HuH-7.5 (cell line): ENCODE measurements at places on chromosomes 6 and 20.

- no peak for DNase-seq
Measured at GRCh38 chr20:39699166-39699725, 737.1 kb downstream of the DHX35 start.

- DNase-seq: no peak
Measured at GRCh38 chr6:127200114-127200513, 66.5 kb upstream of the RNF146 start.

- no peak for DNase-seq
Measured at GRCh38 chr6:40806256-40806864, 219.2 kb upstream of the LRFN2 start.

DNA sequence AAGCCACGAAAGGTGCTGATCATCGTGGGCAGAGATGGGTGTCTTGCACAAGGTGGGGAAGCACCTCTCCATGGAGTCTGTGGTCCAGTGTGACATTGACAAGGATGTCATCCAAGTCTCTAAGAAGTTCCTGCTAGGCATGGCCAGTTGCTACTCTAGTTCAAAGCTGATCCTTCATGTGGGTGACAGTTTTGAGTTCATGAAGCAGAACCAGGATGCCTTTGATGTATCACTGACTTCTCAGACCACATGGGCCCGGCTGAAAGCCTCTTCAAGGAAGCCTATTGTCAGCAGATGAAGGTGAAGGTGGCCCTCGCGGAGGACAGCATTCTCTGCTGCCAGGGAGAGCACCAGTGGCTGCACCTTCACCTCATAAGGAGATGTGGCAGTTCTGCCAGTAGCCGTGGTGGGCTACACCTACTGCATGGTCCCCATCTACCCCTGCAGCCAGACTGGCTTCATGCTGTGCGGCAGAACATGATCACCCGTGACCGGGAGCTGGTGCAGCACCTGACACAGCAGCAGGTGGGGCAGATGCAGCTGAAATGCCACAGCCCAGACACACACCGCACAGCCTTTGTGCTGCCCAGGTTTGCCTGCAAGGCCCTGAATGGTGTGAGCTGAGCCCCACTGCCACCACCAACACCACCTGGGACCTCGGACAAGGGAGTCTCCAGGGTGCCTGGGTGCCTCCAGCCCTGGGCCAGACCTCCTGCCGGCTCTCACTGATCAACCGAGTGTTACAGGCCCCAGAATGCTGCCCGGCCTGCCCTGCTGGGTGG is 75.0 kb upstream of the SULF2 start:
- no peak for DNase-seq

GRCh38 chr6:4902363-4902762 is 101.5 kb downstream of the RPP40 start:
- DNase-seq: no peak

DNA sequence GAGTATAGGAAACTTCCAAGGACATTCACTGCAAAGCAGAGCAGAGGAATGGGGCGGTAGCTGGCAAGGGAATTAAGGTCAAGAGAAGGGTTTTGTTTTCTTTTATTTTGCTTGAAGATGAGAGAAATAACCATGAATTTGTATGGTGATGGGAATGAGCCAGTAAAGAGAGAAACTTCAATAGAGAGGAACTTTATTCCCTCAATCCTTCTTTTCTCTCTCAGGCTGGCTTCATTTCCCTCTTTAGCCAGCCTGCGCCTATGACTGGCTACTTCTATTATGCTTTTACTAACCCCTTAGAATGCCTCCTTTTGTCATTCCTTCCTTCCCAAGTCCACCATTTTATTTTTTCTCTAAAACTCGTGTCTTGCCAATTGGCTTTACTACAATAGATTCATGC is 101.4 kb upstream of the CEP85L start:
- no peak for DNase-seq

- no peak for DNase-seq
Measured at GRCh38 chr20:37979021-37979985, 54.0 kb downstream of the TTI1 start.

DNA sequence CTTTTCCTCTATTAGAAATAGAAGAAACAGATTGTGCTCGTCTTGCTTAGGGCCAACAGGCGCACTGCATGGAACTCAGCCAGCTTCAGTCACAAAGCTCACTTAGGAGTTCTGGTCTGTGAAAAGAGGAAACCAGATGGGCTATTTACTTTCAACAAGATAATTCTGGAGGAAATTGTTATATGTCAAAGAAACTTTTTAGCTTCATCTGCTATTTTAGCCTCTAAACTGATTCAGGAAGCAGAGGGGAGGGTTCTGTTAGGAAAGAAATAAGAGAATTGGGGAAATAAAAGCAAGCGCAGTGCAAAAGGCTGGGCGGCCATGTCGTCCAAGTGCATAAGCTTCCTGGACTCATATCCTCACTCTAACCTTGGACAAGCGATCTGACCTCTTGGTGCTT is 21.3 kb downstream of the PRKN start:
- DNase-seq: no peak

DNA sequence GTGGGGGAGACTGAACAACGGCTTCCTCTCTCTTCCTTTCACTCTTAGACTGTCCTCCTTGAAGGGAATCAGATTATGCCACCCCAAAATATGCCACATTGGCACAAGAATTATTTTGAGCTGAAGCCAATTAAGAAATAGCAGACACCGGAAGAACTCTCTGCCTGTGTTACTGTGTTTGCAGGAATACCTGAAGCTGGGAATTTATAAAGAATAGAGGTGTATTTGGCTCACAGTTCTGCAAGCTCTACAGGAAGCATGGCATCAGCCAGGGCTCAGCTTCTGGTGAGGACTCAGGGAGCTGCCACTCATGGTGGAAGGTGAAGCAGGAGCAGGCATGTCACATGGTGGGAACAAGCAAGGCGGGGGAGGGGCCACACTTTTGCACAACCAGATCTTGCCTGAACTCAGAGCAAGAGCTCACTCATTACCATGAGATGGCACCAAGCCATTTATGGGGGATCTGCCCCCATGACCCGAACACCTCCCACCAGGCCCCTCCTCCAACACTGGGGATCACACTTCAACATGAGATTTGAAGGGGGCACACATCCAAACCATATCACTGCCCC is 46.0 kb downstream of the PCNA start:
- no peak for DNase-seq

DNA sequence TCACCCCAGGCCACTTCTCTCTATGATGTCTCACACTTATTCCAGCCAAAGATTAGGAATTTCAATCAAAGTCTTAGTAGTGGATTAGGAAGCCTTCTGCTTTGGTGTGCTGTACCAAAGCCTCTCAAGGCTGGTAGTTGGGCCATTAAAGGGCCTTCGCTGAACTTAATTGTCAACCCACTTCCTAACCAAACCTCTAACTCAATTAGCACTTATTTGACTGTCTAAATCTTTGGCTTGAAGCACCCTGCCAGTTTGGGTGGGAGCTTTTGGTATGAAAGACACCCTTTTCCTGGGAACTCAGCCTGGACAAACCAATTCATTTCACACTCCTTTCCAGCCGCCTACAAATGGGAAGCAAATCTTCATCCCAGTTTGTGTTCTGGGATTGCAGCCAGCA is 81.5 kb downstream of the BMP2 start:
- no peak for DNase-seq

GRCh38 chr20:7257692-7258466 is 490.4 kb downstream of the BMP2 start:
- no peak for DNase-seq

GRCh38 chr6:165846123-165846966 is 183.3 kb upstream of the PDE10A start:
- DNase-seq: no peak

- no peak for DNase-seq
Measured at GRCh38 chr6:155461556-155461955, 5.9 kb upstream of the NOX3 start.

- no peak for DNase-seq
Measured at GRCh38 chr6:127570739-127571389, 6.1 kb upstream of the C6orf58 start.

GRCh38 chr6:7042654-7043545 is 64.9 kb upstream of the RREB1 start:
- peak; percentile 55 for DNase-seq

- DNase-seq: no peak
Measured at GRCh38 chr6:98777762-98778161, 56.6 kb upstream of the POU3F2 start.

DNA sequence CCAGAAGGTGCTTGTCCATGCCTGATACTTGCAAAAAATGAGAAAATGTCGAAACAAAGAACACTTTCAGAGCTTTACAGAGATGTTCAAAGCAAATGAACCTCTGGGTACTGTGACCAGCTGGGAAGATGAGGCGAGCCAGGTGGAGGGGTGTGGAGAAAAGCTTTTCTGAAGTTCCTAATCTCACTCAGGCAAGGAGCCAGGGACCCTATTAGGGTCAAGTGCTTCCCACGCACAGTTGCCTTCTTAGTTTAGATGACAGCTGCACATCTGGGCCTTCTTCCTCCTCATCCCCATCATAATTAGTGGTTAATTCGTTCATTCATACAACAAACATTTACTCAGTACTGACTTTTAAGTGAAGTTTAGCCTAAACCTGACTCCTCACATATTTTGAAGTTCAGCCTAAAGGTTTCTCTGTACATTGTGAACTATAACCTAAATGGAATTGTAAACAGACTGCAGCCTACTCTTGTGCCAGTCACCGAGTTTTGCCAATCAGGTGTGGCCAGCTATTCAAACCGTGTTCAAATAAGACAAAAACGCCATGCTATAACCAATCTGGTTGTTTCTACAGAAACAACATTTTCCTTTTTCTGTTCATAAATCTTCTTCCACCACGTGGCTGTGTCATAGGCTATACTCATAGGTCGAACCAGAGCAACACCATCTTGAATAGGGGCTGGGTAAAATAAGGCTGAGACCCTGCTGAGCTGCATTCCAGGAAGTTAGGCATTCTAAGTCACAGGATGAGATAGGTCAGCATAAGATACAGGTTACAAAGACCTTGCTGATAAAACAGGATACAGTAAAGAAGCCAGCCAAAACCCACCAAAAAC is 19.3 kb upstream of the AHCY start:
- no peak for DNase-seq

- no peak for DNase-seq
Measured at GRCh38 chr6:109695468-109695867, 4.4 kb downstream of the FIG4 start.

DNA sequence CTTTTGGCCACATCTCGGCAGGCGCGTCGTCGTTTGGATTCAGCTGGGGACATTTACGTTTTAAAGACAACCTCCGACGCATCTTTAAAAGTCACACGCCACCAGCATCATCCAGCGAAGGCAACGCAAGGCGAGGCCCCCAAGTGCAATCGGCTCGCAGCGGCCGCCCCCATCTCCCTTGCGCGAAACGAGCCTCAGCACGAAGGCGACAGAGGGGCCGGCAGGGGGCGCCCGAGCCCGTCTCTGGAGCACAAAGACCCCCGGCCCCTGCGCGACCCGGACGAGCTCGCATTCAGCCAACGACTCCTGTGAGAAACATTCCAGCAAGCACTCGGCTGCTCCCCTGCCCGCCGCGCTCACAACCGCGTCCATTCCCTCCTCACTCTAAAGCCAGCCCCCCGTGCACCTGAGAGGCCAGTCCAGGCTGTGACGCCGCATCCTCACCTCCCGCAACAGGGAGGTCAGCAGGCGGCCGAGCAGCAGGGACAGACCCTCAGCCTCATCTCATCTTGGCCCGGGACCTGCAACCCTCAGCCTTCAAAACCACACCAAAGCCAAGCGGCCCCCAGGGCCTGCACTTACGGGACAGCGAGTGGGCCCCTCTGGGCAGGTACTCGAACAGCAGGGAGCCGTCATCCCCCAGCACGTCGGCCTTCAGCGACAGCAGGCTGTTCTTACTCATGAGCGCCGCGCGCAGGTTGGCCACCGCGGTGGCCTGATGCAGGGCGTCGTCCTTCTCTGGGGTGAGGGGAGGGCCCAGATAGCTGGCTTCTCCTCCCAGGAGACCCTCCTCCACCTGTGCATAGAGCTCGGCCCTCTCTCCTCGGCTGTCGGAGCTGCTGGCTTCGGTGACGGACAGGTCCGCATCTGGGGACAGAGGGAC is 35.8 kb downstream of the SLC2A4RG start:
- DNase-seq: no peak

DNA sequence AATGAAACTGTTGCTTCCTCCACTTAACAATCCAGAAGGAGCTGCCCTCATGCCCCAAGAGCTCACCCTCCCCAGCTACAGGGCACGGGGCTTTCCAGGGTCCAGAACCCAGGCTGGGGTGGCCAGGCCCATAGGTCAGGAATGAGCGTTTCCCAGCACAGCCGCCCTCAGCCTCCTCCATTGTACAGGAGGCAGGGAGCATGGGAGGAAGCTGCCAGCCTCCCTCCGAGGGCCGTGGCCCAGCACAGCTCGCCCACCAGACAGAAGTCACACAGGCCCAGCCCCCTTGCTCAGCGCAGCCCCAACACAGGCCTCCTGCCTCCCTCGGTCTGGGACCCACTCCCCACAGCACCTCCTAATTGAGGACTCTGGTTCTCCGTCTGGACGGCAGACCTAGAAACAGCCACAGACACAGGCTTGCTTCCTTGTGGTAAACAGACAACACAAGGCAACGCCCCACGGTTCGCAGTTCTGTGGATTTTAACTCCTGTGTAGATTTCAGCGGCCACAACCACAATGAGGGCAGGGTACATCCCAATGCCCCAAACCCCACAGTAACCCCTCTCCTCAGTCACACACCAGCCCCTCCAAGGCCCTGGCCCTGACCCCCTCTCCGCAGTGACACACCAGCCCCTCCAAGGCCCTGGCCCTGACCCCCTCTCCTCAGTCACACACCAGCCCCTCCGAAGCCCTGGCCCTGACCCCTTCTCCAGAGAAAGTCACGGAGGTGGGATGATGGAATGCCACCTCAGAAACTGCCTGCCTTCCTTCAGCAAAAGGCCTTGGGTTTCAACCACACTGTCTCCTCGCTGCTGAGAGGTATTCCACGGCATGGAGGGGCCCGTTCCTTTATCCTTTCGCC is 173.5 kb downstream of the DLL1 start:
- no peak for DNase-seq

GRCh38 chr20:1232286-1233111 is 6.7 kb downstream of the RAD21L1 start:
- no peak for DNase-seq

DNA sequence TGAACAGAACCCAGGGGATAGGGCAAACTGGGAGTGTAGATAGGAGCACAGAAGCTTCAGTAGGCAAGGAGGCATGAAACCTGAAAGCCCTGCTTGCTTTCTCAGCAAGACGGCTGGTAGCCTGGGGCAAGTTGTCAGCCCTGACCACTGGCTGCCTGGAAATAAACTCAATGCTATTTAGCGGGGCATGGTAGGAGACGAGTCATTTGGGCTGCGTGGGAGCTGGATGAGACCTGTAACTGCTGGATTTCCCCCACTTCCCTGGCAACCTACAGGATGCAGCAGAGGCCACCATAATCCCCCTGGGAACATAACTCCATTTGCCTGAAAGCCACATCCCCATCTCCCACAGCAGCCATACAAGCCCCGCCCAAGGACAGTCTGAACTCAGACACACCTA is 332.6 kb upstream of the TBX18 start:
- DNase-seq: no peak

DNA sequence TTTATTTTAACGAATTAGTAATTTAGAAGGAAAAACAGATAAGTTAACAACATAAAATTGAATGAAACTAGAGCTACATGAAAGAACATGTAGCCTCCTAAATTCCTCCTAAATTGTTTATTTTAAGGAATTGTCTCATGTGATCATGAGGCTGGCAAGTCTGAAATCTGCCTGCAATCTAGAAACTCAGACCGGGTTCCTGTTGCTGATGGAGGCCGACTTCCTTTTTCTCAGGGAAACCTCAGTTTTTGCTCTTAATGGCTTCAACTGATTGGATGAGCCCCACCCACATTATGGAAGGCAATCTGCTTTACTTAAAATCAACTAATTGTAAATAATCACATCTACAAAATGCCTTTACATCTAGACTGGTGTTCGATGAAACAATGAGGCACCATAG is 267.6 kb upstream of the PRND start:
- no peak for DNase-seq
